Large intestine (tissue), 12 donors: ENCODE measurements at places on chromosomes 2 and 18. TPM values are rescaled to one million over a fixed set of nuclear protein-coding genes. Genes with fewer than 3 reads are reported as not detected.

GRCh38 chr2:239695106-239695727, 294.4 kb upstream of the HDAC4 start:
- H3K27me3 ChIP-seq: no peaks in the 10 kb centered on the region
- DNase-seq: no peak
- H3K36me3 ChIP-seq: no peaks in the 10 kb centered on the region
- H3K4me1 ChIP-seq: no peaks in the 10 kb centered on the region
- no peak overlapping the region for H3K4me3 ChIP-seq

GRCh38 chr2:85160966-85161960, 28.1 kb downstream of the TCF7L1 start:
- no peak for DNase-seq
- H3K4me1 ChIP-seq: peaks cover 22% of the 10 kb centered on the region
- no peaks in the 10 kb centered on the region for H3K27me3 ChIP-seq
- no peak overlapping the region for H3K4me3 ChIP-seq
- no peaks in the 10 kb centered on the region for H3K36me3 ChIP-seq

DNA sequence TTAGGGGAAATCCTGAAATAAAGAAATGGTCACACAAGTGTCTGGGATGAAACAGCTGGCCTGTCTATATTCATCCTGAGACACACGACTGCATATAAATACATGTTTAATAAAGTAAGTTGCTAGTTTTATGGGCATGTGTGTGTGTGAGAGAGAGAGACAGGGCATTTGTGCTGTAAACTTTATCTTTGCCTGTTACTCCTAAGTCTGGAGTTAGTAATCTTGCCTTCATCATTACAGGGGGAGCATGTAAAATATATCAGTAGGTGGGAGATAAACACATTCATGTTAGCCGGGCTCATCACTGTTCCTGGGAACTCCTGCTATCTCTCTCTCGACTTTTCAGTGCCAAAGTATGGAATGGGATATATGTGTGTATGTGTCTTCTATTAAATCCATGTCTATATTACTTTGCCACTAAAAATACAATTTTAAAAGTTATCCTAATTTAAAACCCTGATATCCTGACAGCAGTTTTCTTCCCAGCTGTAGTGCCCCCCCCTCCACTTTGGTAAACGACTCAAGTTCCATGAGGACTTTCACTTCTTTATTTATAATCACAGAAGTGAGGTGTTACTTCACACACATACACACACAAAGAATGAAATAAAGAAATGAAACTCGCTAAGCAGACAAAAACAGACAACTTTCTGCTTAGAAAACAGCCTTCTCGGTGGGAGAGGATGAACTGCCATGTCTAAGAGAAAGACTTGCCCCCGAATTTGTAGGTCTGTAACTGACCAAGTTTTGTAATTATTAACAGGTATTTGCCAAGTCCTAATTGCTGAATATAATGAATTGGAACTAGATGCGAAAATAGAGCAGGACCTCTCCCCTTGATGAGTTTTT, 947 bp downstream of the ZEB2 start:
- H3K27me3 ChIP-seq: peaks cover 88% of the 10 kb centered on the region
- H3K4me3 ChIP-seq: peak overlapping the region; percentile 62
- H3K4me1 ChIP-seq: peaks cover 9% of the 10 kb centered on the region
- no peak for DNase-seq
- peaks cover 5% of the 10 kb centered on the region for H3K36me3 ChIP-seq
- H3K27ac ChIP-seq: peak overlapping the region; percentile 77

- H3K4me3 ChIP-seq: no peak overlapping the region
- H3K36me3 ChIP-seq: no peaks in the 10 kb centered on the region
- H3K27ac ChIP-seq: no peak overlapping the region
- H3K27me3 ChIP-seq: no peaks in the 10 kb centered on the region
These were observed 23.7 kb upstream of the SPRED2 start for GRCh38 chr2:65456064-65456463.

DNA sequence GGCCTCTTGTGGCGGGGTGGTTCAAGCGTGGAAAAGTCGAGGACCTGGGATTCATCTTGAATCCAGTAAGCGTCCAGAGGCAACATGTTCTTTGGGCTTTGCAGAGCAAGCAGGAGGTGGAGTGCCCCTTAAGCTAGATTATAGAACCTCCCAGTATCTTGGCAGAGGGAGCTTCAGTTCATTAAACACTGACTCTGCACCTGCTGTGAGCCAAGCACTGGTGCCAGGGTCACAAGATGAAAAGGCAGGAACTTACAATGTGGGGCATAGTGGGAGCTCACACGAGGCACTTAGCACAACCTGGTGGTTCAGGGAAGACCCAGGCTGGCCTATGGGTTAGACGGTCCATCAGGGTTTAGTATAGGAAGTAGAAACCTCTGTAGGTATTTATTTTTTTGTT, 7.4 kb upstream of the FZD5 start:
- H3K27ac ChIP-seq: no peak overlapping the region
- H3K4me3 ChIP-seq: no peak overlapping the region
- H3K27me3 ChIP-seq: no peaks in the 10 kb centered on the region
- DNase-seq: no peak
- H3K4me1 ChIP-seq: peaks cover 16% of the 10 kb centered on the region

DNA sequence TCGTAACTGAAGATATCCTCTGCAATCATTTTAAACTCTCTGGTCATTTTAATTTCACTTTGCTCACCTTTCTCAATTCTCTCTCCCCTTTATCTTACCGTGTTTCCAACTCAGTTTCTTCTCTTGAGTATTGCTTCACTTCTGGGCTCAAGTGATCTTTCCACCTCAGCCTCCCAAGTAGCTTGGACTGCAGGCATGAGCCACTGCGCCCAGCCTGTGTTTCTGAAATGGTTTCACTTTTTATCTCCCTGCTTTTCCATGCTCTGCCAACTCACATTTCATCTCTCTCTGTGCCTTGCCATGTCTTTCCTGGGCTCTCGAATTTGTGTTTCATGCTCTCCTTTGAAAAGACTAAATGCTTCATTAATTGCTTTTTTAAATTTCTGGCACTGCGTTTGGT, 30.5 kb upstream of the TMEM131 start:
- no peak overlapping the region for H3K4me3 ChIP-seq
- H3K27ac ChIP-seq: no peak overlapping the region
- H3K27me3 ChIP-seq: peaks cover 2% of the 10 kb centered on the region
- DNase-seq: no peak

DNA sequence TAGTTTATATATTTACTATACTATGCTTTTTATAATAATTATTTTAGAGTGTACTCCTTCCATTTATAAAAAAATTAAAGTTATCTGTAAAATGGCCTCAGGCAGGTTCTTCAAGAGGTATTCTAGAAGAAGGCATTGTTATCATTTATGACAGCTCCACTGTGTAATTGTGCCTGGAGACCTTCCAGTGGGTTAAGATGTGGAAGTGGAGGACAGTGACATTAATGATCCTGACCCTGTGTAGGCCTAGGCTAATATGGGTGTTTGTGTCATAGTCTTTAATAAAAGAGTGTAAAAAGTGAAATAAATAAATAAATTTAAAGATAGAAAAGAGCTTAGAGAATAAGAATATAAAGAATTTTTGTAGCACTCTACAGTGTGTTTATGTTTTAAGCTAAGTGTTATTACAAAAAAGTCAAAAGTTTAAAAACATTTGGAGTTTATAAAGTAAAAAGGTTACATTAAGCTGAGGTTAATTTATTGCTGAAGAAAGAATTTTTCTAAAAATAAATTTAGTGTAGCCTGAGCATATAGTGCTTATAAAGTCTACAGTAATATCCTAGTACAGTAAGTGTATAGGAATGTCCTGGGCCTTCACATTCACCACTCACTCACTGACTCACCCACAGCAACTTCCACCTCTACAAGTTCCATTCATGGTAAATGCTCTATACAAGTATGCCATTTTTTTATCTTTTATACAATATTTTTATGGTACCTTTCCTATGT, 190.0 kb upstream of the SESTD1 start:
- H3K27me3 ChIP-seq: no peaks in the 10 kb centered on the region
- DNase-seq: no peak
- H3K4me1 ChIP-seq: no peaks in the 10 kb centered on the region
- no peaks in the 10 kb centered on the region for H3K36me3 ChIP-seq
- no peak overlapping the region for H3K27ac ChIP-seq
- no peak overlapping the region for H3K4me3 ChIP-seq

DNA sequence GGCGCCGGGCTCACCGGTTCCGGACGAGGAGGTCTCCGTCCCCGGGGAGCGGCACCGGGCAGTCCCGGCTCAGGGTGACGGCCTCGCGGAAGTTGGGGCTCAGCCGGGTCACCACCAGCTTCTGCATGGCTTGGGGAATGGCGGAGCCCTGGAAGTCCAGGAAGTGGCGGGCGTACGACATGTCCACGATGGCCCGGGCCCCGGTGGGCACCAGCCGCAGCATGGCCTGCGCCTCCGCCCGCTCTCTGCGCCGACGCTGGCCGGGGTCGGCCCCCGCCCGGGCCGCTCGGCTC, 157 bp downstream of the PTGR3 start:
- H3K4me3 ChIP-seq: peak overlapping the region; percentile 88
- peak overlapping the region; percentile 95 for H3K27ac ChIP-seq
- no peaks in the 10 kb centered on the region for H3K36me3 ChIP-seq
- peaks cover 12% of the 10 kb centered on the region for H3K27me3 ChIP-seq

GRCh38 chr2:105258835-105259350, 17.4 kb downstream of the GPR45 start:
- no peaks in the 10 kb centered on the region for H3K4me1 ChIP-seq
- no peaks in the 10 kb centered on the region for H3K36me3 ChIP-seq
- no peak for DNase-seq
- no peak overlapping the region for H3K27ac ChIP-seq
- no peak overlapping the region for H3K4me3 ChIP-seq
- no peaks in the 10 kb centered on the region for H3K27me3 ChIP-seq

DNA sequence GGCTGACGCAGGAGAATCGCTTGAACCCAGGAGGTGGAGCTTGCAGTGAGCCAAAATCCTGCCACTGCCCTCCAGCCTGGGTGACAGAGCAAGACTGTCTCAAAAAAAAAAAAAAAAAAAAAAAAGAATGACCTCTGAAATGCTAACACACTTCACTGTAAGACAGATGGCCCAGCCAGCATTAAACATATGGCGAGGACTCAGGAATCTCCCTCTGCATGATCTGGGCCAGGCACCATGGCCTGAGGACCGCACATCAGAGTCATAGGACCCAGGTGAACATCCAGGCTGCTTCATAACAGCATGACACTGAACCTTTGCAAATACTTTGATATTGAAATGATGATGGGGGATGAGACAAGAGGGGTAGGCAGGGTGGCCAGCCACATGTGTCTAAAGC, 56.1 kb upstream of the DNMT3A start:
- H3K27me3 ChIP-seq: no peaks in the 10 kb centered on the region
- no peak for DNase-seq
- no peaks in the 10 kb centered on the region for H3K4me1 ChIP-seq
- no peak overlapping the region for H3K27ac ChIP-seq

DNA sequence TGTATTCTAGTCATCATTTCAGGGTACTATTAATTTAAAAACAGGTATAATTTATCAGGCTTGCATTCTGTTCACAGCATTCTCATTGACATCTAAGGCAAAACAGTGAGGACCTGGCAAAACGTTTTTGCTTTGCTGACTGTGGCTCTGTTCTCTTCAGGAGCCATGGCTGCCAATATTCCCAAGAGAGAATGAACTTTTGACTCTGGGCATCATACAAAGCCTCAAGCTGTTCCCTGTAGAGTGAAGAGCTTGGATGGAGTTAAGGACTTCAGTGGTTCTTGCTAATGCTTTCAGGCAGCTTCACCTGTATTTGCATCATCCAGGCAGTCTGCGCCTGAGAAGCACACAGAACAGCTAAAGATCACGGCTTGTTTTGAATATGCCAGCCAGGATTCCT, 65.9 kb upstream of the CAVIN2 start:
- H3K27me3 ChIP-seq: peaks cover 2% of the 10 kb centered on the region
- H3K27ac ChIP-seq: no peak overlapping the region
- no peak overlapping the region for H3K4me3 ChIP-seq
- no peak for DNase-seq
- H3K36me3 ChIP-seq: no peaks in the 10 kb centered on the region
- H3K4me1 ChIP-seq: no peaks in the 10 kb centered on the region

GRCh38 chr2:10042301-10043161, 819 bp upstream of the KLF11 start:
- peaks cover 12% of the 10 kb centered on the region for H3K4me1 ChIP-seq
- H3K27me3 ChIP-seq: no peaks in the 10 kb centered on the region
- peak; percentile 74 for DNase-seq
- peak overlapping the region; percentile 78 for H3K27ac ChIP-seq

DNA sequence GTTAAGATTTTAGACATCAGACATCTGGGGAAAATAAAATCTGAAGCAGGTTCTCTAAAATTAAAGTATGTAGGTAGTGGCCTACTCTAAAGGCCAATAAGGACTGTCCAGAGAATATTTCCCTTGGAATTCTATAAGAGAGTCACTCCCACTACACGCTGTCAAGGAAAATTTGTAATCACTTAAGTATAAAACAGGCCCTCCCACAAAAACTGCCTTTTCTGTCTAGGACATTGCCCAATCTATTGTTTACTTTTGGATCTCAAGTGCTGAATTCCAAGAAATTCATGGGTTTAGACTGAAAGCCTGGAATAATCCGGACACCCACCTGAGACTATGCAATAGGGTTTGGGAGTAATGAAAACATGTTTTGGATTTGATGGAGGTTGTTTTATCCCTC, 1.7 kb upstream of the SRBD1 start:
- no peaks in the 10 kb centered on the region for H3K36me3 ChIP-seq
- no peaks in the 10 kb centered on the region for H3K27me3 ChIP-seq
- H3K27ac ChIP-seq: no peak overlapping the region

GRCh38 chr2:200130762-200131166, 175.4 kb downstream of the MAIP1 start:
- H3K4me3 ChIP-seq: no peak overlapping the region
- H3K27ac ChIP-seq: no peak overlapping the region
- no peaks in the 10 kb centered on the region for H3K27me3 ChIP-seq
- no peaks in the 10 kb centered on the region for H3K36me3 ChIP-seq
- H3K4me1 ChIP-seq: peaks cover 38% of the 10 kb centered on the region

GRCh38 chr18:5311301-5311989, 15.9 kb upstream of the ZBTB14 start:
- H3K36me3 ChIP-seq: no peaks in the 10 kb centered on the region
- no peak overlapping the region for H3K27ac ChIP-seq
- H3K4me3 ChIP-seq: no peak overlapping the region
- no peaks in the 10 kb centered on the region for H3K27me3 ChIP-seq

Gene STK39
- 22.4 TPM for polyA plus RNA-seq

Gene CRYGD
- 0.52 TPM for polyA plus RNA-seq

Gene GCFC2
- polyA plus RNA-seq: 28.2 TPM

Gene FIGN
- 1.3 TPM for polyA plus RNA-seq

Gene EMX1
- polyA plus RNA-seq: 0.22 TPM

Gene HJURP
- 10.6 TPM for polyA plus RNA-seq
